ENCODE measurements at places on chromosomes 12 and 14. TPM values are rescaled to one million over a fixed set of nuclear protein-coding genes. Genes with fewer than 3 reads are reported as not detected.

Gene BICD1
- total RNA-seq: 19.7 TPM

Gene TRIM9
- 10.1 TPM for total RNA-seq

Gene MGST1
- 858 TPM for total RNA-seq

Gene MUCL1
- not detected for total RNA-seq

Gene KRT6C
- total RNA-seq: not detected

Gene TTC7B
- 17.9 TPM for total RNA-seq

Data from A549 treated with DMSO at 1 μM for 4 hours (cell line).